Activated CD4-positive, alpha-beta T cell treated with anti-CD3 and anti-CD28 coated beads, Interleukin-2, amount 50 U/mL, for 1 hour (primary cell): ENCODE measurements at places on chromosomes 13 and 19.

DNA sequence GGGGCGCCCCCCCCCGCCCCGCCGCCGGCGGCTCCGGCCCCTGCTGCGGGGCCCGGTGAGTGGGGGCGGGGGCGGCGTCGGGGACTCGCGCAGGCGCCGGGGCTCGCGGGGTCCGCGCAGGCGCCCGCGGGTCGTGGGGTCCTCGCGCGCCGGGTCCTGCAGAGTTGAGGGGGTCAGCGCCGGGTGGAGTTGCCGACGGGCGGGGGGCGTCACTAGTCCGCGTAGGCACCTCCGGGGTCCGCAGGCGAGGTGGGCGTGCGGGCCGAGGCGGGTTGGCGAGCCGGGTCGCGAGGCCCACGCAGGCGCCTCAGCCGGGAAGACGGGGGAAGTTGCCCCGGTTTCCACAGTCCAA lies 365 bp downstream of the PPP6R1 start:
- DNase-seq = peak; percentile 31

- DNase-seq = no peak
Observed at GRCh38 chr19:2813235-2814160, 6.2 kb upstream of the ZNF554 start.

- no peak for DNase-seq
Observed at GRCh38 chr19:52296400-52296772, 583 bp upstream of the ZNF480 start.

DNA sequence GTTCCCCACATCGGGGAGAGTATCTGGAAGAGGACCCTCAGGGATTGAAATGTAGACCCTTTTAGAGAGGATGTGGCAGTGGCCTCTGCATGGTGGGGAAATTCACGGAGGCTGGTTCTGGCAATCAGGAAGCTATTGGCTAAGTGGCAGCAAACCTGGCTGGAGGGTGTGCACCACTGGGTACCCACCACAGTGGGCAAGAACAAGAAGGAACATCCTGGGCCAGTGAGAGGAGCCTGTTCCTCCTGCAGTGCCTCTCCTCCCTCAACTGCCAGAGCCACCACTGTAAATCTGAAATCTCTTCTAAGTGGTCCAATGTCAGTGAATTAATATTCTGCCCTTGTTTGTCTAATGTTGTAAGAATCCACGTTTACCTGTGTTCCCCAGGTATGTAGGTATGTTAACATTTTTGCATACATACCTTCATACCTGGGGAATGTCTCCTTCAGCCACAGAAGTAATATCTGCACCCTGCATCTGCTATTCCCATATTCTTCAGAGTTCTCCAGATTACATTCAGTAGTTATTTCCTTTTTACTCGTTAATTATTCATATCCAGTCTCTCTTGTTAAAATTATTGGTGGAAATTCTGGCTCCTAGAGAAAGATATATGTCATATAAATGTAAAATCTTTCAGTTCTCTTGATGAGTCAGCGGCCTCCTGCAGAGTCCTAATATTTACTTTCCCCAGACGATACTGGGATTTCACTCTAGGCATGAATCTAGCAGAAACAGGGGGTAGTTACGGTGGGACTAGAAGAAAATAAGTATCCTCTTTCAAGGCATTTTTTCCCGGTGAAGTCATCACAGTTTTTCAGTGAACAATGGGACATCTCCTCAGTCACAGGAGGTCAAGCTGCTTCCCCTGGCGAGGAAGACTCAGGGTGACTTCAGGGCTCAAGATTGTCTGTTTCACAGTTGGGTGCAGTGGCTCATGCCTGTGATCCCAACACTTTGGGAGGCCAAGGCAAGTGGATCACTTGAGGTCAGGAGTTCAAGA lies 148.3 kb downstream of the MYO16 start:
- DNase-seq = no peak

GRCh38 chr13:97262058-97262457 lies 39.9 kb downstream of the MBNL2 start:
- DNase-seq = no peak

DNA sequence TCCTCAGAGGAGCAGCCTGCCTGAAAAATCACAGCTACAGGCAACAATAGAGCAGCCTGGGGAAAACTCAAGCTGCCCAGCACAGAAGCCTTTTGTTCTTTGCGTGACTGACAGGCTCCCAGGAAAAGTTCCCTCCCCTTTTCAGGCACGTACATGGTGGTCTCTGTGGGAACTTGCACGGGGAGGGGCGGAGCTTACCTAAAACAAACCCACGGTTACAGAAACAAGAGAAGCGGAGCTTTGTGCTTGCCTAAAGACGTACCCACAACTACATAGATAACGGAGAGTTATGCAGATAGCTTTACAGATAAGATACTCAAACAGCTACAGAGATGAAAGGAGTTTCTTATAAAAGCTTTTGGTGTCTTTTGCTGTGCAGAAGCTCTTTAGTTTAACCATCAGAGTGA lies 11.4 kb downstream of the ETFB start:
- DNase-seq = no peak

DNA sequence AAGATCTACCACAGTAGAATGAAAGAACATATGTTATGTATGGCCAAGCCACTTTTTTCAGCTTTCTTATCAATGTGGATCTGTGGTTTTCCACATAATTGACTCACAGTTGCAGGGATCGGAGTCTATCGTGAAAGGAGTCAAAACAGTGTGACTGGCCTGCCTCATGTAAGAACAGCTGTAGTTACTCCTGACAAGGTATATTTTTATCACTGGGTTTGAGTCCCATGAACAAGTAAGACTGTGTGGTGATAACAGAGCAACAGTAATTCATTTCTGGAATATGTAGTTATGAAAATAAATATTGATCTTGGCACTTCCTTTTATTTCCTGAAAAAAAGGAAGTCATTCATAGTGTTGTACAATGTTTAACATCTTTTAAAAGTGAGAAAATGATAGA lies 416.6 kb downstream of the KLF12 start:
- no peak for DNase-seq

- no peak for DNase-seq
Observed at GRCh38 chr13:94598281-94598680, 2.3 kb upstream of the TGDS start.

DNA sequence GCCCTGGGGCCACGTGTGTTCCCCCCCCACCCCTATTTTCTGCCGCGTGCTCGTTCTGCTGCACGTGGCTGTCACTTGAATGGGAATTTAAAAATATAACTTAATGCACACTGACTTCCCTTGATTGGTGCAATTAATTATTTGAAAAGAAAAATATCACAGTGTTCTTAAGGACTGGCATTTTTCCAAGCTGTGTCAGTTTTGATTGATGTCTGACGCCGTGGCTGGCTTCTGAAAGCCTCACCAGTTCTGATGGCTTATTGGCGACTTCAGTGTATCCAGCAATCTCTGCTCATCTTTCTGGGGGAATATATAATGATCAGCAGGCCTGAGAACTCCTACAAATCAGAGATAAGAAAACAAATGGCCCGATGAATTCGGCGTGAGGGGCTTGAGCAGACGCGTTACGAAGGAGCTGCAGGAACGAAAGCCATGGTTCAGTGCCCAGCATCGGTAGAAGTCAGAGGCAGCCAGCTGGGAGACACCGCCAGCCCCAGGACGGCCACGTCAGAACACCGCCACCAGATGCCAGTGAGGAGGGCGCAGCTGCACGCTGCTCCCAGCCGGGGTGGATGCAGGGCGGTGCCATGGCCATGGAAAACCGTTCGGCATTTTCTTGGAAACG lies 111.2 kb downstream of the KDM4B start:
- no peak for DNase-seq

- no peak for DNase-seq
Observed at GRCh38 chr13:30985637-30986205, 53.3 kb downstream of the TEX26 start.

DNA sequence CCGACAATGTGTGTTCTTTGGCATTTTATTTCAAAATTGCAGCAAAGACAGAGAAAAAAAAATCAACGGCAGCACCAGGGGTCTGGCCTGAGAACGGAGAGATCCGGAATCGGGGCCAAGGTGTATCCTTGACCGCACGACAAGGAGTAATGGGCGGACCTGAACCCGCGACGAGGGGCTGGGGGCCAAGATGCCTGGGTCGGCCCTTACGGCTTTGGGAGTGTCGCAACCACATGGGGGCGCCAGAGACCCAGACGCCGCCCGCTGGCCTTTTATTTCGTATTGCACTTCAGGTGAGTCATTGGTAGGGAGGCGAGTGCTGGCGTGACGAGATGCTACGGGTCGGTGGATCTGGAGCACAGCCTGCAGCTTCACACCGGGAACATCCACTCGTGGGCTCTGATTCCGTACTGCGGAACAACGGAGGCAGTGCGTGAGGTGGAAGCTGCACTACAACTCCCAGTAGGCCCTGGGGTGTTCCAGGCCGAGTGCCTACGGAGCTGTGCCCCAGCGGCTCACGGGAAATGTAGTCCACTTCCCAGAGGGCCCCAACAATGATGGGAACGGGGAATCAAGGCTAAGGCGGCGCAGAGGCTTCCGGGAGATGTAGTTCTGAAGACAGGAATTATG lies 15.7 kb downstream of the BCAT2 start:
- DNase-seq = peak; percentile 79

GRCh38 chr19:50191216-50191615 lies 12.2 kb upstream of the MYH14 start:
- DNase-seq = no peak

- no peak for DNase-seq
Observed at GRCh38 chr13:76942363-76942762, 5.9 kb upstream of the ACOD1 start.

DNA sequence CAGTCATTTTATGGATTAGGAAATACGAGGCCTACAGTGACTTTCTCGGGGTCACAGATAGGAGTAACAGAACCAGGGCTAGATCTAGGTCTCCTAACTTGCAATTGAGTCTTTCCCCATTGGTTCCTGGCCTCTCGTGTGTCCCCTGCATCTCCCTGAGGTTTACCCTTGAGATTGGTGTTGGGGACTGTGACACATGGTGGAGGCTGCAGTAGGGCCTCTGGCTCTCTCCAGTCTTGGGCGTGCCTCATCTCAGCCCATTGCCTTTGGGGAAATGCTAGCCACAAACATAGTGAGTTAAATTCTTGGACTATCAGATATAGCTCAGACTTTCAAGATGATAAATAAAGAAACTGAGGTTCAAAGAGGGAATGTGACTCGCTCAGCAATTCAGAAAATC lies 212.1 kb downstream of the KCNRG start:
- no peak for DNase-seq

GRCh38 chr19:35269438-35270117 lies 816 bp downstream of the USF2 start:
- DNase-seq = peak; percentile 75

DNA sequence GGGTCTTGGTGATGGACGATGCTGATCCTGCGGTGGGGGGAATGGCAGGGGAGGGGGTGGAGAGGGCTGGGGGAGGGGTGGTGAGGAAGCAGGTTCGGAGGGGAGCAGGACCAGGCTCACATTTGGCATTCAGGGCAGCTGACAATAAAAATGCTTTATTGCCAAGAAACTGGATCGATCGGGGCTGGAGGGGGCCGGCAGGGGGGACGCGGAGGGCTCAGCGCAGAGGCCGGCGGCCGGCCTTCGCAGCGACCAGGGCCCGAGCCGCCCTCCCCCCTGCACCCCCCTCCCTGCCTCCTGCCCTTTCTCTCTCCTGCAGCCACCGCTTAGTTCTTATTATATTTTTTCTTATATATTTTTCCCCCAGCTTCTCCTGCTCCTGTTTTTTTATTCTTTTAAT lies 18.1 kb upstream of the POU2F2 start:
- no peak for DNase-seq

GRCh38 chr19:54218960-54219661 lies 3.7 kb downstream of the LILRB3 start:
- DNase-seq = no peak

DNA sequence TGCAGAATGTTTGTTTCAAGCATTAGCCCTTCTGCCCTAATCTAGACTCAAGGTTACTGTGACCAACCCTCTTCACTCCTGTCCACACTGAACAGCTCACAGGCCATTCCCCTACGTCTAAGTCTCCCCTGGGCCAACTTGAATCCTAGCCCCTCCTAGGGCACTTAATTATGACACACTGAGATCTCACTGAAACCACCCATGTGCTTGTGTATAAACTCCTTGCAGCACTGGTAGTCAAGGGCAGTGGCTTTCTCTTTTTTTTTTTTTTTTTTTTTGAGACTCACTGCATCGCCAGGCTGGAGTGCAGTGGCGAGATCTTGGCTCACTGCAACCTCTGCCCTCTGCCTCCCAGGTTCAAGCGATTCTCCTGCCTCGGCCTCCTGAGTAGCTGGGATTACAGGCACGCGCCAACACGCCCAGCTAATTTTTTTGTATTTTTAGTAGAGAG lies 1.9 kb upstream of the AKT2 start:
- DNase-seq = no peak
